ENCODE measurements at places on chromosomes 6 and 20.
A peak's percentile ranks its signal among the peaks of the same experiment; 100 is the strongest.

DNA sequence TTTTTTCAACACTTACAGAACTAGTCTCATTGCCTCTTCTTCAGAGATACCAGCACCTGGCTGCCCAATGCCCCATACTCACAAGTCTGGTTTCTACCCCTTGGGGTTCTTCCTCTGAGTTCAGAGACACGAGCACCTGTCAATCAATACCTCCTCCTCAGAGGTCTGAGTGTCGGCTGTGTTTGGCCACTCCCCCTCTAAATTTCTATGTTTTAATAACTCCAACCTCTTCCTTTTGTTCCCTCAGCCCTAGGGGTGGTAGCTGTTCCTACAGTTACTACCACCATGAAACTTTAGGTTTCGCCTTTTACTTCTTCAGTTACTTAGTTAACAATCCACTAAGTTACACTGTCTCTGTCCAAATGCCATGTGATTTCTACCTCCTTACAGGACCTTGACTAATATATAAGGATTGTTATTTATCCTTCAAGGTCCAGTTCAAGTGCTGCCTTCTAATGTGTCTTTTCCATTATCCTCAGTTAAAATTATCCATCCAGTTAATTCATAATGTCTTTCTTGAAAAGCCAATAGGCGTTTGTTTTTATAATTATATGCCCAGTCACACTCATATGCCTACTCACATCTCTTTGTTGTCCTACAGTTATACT is 14.6 kb upstream of the PHF20 start:
- no peak for DNase-seq

GRCh38 chr6:170229851-170230519 is 60.9 kb downstream of the DLL1 start:
- DNase-seq = no peak

GRCh38 chr6:159378411-159379328 is 209.5 kb downstream of the FNDC1 start:
- no peak for DNase-seq

GRCh38 chr6:122129313-122130025 is 270.0 kb upstream of the HSF2 start:
- DNase-seq = no peak

DNA sequence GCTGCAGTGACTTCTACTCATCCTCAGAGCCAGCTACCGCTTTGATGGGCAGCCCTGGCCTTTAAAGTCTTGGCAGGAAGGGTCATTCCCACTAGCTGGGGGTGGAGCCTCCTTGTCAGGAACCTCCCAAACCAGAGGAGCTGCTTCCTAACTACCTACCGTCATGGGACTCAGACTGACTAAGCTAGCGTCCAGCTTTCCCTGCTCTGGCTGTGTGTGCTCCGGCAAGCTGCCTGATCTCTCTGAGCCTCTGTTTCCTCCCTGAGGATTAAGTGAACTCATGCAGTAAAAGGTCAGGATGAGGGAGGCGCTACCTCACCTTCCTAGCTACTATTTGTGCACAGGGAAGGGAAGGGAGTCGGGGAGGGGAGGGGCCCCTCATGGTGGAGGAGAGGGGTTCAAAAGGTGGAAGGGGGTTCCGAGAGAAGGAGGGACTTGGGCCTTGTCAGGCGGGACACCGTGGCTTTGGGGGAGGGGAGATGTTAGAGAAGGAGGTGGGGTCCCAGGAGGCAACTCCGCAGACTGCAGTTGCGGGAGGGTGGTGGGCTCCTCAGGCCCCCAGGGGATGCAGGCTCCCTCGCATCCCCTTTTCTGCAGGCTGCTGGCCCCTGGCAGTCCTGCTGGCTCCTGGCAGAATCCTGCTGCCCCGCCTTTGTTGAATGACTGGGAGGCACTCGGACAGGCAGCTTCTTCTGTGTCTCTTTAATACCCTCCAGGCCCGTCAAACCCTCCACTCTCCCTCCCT is 9.8 kb downstream of the DUSP15 start:
- no peak for DNase-seq

DNA sequence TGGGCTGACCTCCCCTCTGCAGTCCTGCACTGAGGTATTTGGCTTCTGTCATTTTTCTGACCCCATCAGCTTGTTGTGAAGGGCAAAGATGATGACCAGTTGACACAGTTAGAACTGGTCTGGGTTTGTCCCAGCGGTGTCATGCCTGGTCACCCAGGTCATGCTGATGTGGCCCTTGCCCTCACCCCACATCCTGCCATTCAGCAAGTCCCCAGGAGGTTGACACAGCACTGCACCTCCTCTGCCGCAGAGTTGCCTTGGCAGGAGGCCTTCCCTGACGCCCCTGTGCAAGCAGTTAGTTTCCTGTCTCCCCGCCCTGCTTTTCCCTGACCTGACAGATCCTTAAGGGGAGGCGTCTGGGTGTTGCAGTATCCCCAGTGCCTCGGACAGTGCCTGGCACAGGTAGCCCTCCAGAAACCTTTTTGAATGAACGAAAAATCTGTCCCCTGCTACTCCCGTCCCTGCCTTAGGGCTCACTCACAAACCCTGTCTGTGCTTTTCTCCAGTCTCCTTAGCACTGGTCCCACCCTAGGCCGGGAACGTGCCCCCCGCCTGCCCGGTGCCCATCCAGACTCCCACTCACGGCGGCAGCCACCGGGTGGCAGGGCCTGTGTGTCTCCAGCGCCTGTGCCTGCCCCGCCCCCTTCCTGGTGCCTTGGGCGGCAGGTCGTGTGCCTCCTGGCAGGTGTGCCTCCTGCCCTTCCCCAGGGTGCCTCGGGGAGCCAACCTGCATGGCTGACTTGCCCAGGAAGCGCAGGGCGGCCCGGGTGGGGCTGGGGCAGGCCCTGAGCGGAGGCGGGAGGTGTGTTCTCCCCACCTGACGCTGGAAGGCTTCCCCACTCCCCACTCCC is 146.3 kb upstream of the RNF24 start:
- no peak for DNase-seq

GRCh38 chr20:43752051-43752360 is 25.2 kb upstream of the GTSF1L start:
- DNase-seq = no peak

- DNase-seq = peak; percentile 7
Observed at GRCh38 chr20:38883081-38883980, 42.9 kb upstream of the FAM83D start.

GRCh38 chr20:19506021-19506420 is 252.0 kb upstream of the RIN2 start:
- DNase-seq = no peak

DNA sequence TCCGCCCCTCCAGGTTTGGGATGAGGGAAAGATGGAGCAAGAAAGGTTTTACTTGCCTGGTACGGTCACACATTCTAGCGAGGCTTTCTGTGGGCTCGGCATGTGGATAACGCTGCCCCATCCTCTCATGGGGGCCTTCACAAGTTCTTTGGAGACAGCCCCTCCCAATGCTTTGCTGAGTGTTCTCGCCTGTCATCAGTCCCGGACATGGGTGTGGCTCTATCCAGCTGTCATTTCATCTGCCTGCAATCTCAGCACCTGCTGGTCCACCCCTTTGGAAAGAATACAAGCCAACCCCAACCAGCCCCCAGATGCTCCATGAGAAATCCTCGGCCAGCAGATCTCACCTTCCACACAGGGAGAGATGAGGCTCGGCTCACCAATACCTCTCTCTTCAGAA is 30.3 kb upstream of the MDGA1 start:
- no peak for DNase-seq

Measured in brain microvascular endothelial cell (primary cell).